HuH-7 (cell line): ENCODE measurements at places on chromosomes 7 and 10.

DNA sequence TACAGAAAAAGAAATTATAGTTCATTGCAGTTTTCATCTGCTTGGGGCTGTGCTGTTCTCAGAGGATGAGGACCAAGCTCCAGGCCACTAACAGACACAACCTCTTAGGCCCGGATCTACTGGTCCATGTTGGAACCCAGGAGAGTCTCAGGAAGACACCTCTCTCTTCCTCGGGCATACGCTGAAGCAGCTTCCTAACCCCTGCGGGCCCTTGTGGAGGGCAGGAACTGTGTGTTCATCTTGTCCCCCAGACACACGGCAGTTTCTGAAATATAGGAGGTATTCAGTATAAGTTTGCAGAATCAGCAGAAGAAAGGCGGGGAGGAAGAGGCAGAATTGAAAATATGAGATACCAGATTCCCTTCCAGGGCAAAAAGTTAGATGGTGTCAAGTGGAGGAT lies 78.4 kb downstream of the EEPD1 start:
- DNase-seq, result no peak

DNA sequence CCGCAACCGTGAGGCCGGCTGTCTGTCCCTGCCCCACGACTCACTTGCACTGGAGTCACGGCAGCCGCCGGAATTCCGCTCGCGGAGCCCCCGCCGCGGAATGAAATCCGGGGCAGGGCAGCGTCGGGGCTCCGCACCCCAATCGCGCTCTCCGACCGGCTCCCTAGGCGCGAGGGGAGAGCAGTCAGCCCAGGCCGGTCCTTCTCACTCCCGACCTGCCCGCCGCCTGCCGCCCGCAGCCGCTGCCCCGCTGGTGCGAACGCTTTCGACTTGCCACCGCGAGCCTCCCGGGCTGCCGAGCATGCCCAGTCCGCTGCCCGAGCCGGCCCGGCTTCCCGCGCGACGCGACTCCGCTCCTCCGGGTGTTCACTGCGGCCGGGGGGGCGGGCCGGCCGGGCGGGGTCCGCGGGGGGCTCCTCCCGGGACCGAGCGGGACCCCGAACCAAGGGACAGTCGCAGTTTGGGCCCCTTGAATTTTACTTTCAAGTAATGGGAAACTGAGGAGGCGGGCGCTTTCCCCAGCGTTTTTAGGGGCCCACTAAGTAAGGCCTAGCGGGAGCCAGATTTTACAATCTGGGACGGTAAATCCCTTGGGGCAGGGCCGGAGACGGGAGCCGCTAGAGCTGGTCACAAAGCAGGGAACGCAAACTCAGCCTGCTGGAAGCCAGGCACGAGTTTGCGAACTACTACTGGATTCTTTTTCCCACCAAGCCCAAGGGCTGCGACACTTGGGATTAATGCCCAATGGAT lies at the start of gene SGMS1:
TSS of gene SGMS1 (minus strand) at position 294 of the 750 bp plus-strand sequence. CDS start 279,842 bp downstream, outside the sequence.
- DNase-seq, result peak; percentile 81

- no peak for DNase-seq
These were observed 154.4 kb downstream of the CCDC7 start for GRCh38 chr10:32600317-32600716.

GRCh38 chr10:71799608-71800453 lies 26.5 kb upstream of the VSIR start:
- no peak for DNase-seq

DNA sequence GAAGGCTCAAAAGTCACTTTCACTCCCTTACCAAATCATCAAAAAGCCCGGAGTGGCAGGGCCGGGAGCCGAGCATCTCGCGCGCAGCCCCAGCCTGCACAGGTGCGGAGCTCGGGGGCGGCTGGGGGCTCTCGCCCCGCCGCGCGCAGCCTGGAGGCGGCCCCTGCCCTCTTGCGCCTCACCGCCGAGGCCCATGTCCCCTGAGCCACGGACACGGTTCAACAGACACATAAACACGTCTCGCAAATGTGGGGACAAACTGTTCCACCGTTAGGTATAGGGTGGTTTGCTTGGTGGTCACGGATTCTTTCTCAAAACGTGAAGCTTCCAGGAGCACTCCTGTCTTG lies 700 bp downstream of the GSAP start:
- peak; percentile 21 for DNase-seq

GRCh38 chr7:137943132-137943551 lies 58.7 kb downstream of the CREB3L2 start:
- no peak for DNase-seq
